AG04449 (cell line): ENCODE measurements at places on chromosomes 16 and 17.

DNA sequence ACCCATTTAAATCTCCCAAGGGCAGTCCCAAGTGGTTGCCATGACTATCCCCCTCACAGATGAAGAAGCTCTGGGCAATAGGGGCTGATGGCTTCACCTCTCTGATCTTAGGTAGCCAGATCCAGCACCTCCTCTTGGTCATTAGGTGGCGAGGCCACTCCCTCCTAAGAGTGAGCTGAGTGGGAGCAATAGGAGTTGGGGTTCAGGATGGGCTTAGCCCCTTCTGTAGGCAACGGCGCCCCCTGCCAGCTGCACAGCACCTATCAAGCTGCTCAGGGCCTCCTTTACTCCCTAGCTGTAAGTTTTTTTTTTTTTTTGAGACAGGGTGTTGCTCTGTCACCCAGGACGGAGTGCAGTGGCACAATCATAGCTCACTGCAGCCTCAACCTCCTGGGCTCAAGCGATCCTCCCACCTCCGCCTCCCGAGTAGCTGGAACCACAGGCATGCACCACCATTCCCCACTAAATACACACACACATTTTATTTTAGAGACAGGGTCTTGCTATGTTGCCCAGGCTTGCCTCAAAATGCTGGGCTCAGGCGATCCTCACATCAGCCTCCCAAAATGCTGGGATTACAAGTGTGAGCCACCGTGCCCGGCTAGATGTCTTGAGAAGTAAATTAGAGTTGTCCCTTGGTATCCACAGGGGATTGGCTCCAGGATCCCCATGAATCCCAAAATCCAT, 3.5 kb upstream of the RRAD start:
- DNase-seq: no peak

DNA sequence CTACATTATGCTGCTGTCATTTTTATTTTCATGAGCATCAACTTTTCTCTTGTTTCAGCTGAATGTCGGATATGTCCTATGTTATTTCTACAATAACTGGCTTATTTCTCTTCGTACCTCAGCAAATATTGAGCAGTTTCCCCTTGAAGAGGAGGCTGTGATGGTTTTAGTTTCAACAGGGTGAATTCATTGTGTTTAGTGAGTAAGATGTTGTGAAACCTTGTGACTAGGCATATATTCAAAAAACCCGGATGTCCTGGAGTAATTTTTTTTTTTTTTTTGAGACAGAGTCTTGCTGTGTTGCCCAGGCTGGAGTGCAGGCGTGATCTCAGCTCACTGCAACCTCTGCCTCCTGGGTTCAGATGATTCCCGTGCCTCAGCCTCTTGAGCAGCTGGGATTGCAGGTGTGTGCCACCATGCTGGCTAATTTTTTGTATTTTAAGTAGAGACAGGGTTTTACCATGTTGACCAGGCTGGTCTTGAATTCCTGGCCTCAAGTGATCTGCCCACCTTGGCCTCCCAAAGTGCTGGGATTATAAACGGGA, 11.1 kb downstream of the CPD start:
- no peak for DNase-seq

DNA sequence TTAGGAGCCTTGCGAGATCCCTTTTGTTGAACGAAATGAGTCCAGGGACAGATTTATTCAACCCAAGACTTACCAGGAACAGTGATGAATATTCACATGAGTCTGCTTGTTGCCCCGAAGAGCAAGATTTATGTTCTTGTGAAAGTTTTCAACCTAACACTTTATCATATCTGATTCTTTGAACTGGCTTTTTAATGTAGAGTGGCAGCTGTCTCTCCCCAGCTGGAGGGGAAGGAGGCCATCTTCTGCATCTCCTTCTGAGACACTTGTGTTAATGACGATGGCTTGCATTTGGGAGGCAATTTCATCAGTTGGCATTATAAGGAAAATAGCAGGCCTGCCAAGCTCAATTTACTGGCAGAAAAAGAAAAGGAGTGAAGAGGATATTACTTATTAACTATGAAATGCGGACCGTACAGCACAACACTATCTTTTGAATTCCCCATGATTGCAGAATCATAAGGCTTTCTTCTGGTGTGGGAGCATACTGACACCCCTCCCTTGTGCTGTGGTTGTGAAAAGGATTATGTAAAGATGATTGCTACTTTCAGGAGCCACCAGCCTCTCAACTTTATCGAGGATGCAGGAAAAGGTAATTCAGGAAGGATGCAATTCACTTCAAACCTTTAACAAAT, 35.7 kb downstream of the SMARCE1 start:
- no peak for DNase-seq

DNA sequence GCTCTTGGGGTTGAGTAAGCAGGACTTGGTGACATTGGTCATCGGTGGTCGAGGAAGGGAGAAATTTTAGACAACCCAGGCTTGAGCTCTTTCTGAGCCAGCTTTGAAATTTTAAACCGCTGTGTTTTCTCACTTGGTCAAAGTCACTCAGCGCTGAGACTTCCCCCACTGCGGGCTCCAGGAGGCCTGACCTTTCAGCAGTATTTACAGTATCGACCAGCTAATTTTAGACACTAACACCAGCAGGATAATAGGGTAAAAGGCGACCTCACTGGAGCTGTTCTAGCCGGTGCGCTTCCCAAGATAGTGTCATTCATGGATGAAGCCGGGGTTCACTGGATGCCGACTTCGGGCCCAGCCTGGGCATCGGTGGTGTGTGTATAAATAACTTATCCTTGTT, 29.7 kb upstream of the WSCD1 start:
- no peak for DNase-seq

- no peak for DNase-seq
These were observed 2.0 kb downstream of the HOXB8 start for GRCh38 chr17:48612854-48613691.
